Activated CD4-positive, alpha-beta T cell treated with anti-CD3 and anti-CD28 coated beads for 48 hours (primary cell): ENCODE measurements at places on chromosomes 7 and 10.

- peak; percentile 56 for DNase-seq
These were observed 220.0 kb downstream of the ARHGAP21 start for GRCh38 chr10:24503461-24504320.

DNA sequence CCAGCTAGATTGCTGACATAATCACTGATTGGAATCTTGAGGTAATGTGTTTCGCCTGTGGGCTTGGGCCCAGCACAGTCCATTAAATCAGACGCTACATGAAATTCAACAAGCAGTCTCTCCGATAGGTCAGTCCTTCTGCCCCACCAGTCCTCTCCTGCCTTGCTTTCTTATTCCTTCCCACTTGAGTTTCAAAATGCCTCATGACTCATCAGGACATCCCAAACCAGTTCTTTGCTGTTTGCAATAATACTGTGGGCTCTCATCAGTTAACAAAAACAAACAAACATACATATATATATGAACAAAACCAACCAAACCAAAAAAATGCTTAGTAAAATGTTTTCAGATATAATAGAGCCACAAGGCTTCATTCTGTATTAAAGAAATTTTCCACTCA is 599.0 kb downstream of the SORCS1 start:
- no peak for DNase-seq

DNA sequence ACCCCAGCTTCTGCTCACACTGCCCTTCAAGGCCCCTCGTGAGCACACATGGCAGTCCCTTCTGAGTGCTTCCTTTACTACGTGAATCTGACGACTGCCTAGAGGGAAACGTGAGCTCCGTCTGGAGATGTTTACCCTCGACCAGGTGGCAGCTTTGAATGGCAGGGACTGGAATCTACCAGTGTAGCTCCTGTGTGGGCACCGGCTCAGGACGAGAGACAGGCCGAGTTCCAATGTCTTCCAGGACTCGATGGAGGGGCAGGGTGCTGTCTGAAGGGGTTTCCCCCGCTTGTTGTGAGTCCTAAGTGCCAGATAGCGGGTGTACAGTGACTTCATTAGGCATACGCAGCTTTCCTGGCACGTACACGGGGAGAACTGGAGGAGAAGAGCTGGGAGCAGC is 229.9 kb downstream of the ADARB2 start:
- no peak for DNase-seq

GRCh38 chr7:4797858-4798705 is 22.7 kb downstream of the AP5Z1 start:
- DNase-seq: peak; percentile 77

DNA sequence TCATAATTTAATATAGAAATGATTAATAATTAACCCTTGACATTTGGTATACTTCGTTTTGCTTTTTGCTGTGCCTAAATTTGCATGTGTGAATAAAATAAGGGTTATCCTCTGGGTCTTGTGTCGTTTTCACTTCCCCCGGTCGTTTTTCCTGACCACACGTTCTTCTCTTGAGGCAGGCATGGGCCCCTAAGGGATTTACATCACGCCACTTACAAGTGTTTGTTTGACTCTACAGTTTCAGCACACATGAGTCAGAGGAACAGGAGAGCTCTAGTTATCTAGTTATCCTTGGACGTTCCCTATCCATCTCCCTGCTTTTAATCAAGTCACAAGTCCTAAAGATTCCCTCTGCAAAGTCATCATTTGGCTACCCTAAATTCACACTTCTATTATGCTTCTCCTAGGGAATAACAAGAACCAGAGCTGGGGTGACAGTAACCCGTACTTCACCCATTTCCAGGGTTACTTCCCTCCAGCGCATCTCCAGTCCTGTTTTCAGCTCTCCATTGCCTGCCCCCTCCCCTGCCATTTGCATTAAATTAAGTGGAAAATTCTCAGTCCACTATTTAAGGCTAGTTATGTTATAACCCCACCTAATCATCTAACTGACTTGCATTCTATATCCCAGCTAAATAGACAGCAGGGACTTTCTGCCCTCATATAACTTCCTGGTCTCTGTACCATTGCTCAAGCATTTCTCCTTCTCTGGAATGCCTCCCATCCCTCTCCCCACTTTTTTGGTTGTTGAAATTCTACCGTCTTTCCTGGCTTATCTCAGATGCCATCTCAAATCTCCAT is 206.9 kb downstream of the PTEN start:
- DNase-seq: no peak

- no peak for DNase-seq
These were observed 32.3 kb upstream of the LSM8 start for GRCh38 chr7:118151671-118152070.

DNA sequence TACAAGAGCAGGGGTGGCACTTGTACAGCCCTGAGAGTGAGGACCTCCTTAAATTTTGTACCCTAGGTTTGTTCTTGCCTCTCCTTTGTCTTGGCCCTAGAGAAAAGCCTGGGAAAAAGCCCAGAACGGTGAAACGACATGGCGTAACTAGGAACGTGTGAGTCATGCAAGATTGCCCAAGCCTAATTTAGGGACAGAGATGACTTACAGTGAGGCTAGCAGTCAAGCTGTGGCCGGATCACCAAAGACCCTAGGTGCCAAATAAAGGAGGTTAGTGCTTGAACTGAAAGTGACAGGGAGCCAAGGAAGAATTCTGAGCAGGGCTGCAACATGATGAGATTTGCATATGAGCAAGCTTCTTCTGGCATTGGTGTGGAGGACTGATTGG is 25.1 kb downstream of the TBXAS1 start:
- DNase-seq: no peak

DNA sequence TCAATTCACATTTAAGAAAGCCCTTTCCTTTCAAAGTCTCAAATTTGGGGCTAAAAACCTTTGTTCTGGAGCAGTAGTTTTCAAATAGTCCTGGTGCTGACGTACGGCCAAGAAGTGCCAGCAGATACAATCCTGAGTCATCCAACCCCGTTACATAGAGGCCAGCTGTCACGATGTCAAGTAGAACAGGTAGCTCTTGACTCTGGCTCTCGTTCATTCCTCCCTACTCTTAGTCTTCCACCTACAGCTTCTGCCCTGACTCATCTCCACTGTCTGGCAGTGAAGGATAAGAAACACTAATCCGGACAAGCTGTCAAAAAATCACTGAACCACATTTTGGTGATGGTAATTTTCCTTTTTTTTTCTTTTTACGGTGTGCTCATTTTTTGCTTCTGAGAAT is 132.4 kb upstream of the PTN start:
- no peak for DNase-seq

GRCh38 chr7:41232086-41232485 is 470.8 kb downstream of the INHBA start:
- DNase-seq: no peak

DNA sequence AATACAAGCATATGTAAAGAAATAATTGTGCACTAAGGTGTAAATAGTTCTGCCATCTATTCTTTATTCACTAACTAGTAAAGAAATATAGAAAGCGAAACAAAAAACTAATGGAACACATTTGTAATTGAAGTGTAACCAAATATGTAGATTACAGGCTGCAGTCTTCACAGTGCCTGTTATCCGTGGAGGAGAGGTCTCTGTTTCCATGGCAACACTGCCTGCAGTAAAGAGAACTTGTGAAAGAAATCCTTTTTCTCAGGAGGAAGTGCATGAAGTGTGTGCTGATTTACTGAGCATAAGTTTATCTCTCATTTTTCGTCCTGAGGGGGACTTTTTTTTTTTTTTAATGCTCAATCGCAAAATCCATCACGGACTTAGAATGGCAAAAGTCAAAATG is 102.5 kb downstream of the APBB1IP start:
- peak; percentile 13 for DNase-seq

- no peak for DNase-seq
These were observed 54.0 kb downstream of the ANK3 start for GRCh38 chr10:60335708-60336107.

- no peak for DNase-seq
These were observed 5.4 kb downstream of the EMX2 start for GRCh38 chr10:117547716-117548668.

GRCh38 chr7:16083931-16084330 is 337.4 kb downstream of the CRPPA start:
- DNase-seq: no peak
